CD4-positive, alpha-beta T cell treated with Interleukin-6 for 4 hours (primary cell): ENCODE measurements at places on chromosomes 4 and X.

GRCh38 chr4:46484881-46485280 lies 95.0 kb upstream of the GABRA2 start:
- no peak for DNase-seq

GRCh38 chr4:134308910-134309309 lies 107.3 kb upstream of the PABPC4L start:
- no peak for DNase-seq

DNA sequence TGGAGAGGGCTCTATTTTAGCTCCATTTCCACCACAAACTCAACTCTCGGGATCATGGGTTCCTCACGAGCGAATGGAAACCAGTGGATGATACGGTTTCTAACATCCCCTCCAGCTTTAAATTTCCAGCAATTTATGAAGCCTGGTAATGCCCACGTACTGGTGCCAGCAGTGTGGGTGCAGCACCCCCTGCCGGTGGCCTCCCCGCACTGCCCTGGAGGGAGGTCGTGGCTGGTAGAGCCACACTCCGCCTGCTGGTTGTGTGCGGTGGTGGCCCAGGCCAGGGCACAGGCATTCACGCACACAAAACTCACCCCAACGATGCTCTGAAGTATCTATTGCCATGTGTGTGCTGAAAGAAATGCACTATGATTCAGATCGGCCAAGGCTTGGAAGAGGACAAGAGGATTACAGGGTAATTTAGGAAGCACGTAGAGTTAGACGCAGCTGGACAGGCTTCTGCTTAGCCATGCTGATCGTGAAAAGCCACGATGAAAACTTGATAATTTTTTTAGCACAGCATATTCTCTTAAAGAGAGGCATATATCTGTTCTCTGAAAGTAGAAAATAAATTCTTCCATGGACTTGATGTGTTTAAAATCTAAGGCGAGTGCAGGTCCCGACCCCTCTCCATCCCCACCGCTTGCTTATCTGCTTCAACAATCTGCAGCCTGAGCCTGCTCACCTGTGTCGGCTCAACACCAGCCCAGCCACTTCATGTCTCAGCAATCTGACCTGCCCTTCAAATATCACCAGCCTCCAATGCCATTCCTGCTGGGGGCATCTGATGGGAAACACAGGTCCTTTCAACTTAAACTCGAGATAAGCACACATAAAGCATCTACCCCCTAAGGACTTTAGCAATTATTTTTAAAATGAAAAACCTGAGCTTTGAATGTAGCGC lies 59.1 kb downstream of the SCD5 start:
- peak; percentile 47 for DNase-seq

DNA sequence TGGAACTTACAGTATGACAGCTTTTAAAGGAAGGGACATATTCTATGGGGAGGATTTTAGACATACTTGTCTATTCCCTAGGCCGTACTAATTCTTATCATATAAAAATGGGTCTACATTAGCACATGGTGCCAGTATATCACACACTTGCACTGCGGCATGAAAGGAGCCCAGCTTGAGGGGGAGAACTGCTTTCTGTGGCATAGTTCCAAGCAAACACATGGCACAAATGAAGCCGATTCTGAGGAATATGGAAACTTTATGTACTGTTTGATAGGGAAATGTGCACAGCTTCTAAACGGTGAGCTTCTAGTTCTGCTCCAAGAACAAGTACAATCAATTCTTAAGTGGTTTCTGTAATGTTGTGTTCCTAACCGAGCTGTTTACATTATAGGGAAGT lies 675.6 kb upstream of the FTHL17 start:
- DNase-seq: no peak

DNA sequence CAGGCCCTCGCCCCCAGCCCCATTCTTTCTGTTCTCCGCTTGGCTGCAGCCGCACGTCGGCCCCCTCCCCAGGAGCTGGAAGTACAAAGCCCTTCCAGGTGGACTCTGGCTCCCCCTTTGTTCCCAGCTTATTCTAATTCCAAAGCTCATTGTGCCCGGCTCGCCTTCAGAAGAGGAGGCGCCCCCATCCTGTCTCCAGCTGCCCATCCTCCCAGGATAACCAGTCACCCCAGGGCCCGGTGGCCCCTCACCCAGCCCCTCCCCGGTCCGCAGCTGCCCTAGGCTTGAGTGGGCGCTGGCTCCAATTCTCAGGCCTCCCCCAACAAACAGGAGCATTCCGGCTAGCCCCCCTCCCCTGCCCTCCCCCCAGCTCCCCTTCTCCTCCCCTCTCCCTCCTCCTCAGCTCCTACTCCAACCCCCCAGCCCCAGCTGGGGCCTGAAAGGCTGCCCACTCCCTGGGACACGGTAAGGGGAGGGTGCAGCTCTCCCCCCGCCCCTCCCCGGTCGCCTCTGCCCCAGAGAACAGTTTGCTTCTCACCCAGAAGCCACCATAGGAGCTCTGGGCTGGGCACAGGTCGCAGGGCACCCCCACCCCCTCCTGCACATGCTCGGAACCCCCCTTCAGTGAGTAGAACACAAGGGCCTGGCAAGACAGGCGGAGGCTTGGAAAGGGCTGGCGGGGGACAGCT lies 3.1 kb upstream of the SLC6A8 start:
- no peak for DNase-seq

GRCh38 chr4:129926936-129927335 lies 831.0 kb downstream of the C4orf33 start:
- no peak for DNase-seq

DNA sequence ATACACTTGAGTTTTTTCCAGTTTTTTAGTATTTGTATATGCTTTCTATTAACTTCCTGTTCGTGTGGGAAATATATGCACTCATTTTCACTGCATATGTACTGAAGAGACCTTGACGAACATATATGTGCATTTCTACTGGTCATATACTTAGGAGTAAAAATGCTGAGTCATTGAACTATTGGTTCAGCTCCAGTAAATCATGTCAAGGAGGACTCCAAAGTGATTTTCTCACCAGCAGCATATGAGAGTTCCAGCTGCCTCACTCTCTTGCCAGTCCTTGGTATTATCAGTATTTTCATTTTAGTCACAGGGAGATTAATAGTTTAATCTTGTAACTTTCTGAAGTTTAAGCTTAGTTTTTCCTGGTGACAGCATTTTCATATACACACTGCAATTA lies 2750.2 kb downstream of the ARAP2 start:
- no peak for DNase-seq

GRCh38 chr4:140704964-140705363 lies 51.2 kb downstream of the TBC1D9 start:
- DNase-seq: no peak

DNA sequence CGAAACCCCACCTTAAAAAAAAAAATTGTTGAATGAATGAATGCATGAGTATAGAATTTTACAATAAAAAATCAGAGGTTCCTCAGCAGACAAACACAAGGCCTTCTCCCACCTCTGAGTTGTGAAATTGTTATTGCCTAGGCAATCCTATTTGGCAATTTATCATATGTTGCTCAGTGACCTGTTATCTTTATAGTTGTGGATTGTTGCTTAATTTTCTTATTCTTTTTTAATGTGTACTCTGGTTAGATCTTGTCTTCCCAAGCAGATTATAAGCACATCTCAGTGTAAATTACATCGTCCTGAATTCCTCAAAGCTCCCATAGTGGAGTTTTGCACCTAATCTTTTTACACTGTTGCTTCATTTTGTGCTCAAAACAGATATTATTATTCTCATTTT lies 71.9 kb downstream of the RBM47 start:
- no peak for DNase-seq

GRCh38 chrX:110015032-110015431 lies 12.1 kb downstream of the TMEM164 start:
- DNase-seq: no peak

DNA sequence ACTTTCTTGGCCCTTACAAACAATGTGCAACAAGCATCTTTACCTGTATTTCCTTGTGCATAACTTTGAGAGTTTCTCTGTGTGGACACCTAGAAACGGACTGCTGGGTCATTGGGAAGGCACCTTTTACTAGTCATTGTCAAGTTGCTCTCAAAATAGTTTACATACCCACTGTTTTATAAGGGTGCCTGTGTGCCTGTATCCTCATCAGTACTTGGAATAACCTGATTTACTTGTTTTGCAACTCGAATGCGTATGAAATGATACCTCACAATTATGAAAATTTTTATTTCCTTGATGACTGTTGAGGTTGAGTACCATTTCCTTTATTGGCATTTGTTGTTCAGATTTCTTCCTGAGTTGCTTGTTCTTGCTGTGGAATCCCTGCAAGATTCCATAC lies 150.8 kb downstream of the STIM2 start:
- no peak for DNase-seq

- no peak for DNase-seq
Observed at GRCh38 chr4:52914051-52914605, 52.0 kb downstream of the RASL11B start.

- no peak for DNase-seq
Observed at GRCh38 chr4:172791841-172792240, 376.8 kb upstream of the GALNT7 start.

DNA sequence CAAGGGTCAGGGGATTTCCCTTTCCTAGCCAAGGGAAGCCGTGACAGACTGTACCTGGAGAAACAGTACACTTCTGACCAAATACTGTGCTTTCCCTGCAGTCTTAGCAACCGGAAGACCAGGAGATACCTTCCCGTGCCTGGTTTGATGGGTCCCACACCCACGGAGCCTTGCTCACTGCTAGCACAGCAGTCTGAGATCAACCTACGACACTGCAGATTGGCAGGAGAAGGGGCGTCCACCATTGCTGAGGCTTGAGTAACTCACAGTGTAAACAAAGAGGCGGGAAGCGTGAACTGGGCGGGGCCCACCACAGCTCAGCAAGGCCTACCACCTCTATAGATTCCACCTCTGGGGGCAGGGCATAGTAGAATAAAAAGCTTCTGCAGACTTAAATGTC lies 48.7 kb upstream of the SRD5A3 start:
- no peak for DNase-seq

DNA sequence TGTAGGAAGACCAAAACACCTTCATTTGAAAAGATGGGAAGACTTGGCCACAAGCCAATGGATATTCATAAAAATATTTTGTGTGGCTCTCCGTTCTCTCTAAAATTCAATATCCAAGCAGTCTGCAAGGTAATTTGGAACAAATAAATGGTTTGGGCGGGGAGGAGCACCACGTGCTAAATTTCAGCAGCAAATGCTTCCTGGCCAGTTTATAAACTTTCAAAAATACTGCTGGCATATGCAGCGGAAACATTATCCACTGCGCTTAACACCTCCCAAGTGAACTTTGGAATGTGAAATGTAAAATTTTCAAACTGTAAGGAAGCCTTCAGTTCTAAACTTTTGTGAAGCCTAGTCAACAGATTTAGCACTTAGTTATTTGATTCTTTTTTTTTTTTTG lies 191.0 kb downstream of the NSUN7 start:
- DNase-seq: no peak

- no peak for DNase-seq
Observed at GRCh38 chrX:31580227-31580626, 508.4 kb upstream of the FTHL17 start.

DNA sequence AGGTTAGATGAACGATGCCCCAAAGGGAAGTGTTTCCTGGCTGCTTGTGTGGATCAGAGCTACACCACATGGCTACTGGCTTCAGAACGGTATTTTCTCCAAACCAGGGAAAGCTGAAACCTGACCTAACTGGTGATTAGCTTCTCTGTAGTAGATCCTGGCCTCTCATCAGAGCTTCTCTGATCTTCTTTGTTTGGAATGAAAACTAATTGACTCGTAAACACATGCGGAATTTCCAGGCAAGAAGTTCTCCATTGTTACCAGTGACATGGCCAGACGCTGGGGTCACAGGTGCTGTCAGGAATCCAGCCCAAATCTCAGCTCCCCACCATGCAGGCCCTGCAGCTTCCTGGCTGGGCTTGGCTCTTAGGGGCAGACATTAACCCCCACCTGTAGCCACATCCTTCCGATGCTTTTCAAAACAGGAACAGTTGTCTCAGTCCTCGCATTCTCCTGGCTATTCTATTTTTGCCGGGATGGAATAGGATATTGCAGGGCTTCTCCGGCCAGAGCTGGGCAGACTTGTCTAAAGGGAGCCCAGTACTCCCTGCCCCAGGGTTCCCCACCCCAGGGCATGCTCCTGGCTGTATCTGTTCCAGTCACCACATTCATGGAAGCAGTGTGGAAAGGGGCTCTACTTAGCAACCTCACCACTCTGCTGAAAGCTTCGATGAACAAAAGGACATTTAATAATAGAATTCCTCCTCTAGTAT lies 305.4 kb upstream of the F9 start:
- no peak for DNase-seq

GRCh38 chr4:127410201-127410600 lies 222.6 kb upstream of the INTU start:
- no peak for DNase-seq

DNA sequence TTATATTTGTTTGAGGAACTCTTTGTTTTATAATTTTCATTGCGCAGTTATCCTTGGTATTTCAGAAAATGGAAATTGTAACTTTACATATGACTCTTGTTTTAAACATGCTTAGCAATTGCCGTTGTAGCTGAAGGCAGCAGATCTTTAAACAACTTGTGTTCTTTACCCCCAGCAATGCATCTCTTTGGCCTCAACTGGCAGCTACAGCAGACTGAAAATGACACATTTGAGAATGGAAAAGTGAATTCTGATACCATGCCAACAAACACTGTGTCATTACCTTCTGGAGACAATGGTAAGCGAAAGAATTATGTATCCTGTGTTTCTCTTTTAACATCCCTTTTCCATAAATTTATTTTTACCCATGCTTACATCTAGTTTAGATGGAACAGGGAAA lies 263.6 kb downstream of the DCTD start:
- no peak for DNase-seq

DNA sequence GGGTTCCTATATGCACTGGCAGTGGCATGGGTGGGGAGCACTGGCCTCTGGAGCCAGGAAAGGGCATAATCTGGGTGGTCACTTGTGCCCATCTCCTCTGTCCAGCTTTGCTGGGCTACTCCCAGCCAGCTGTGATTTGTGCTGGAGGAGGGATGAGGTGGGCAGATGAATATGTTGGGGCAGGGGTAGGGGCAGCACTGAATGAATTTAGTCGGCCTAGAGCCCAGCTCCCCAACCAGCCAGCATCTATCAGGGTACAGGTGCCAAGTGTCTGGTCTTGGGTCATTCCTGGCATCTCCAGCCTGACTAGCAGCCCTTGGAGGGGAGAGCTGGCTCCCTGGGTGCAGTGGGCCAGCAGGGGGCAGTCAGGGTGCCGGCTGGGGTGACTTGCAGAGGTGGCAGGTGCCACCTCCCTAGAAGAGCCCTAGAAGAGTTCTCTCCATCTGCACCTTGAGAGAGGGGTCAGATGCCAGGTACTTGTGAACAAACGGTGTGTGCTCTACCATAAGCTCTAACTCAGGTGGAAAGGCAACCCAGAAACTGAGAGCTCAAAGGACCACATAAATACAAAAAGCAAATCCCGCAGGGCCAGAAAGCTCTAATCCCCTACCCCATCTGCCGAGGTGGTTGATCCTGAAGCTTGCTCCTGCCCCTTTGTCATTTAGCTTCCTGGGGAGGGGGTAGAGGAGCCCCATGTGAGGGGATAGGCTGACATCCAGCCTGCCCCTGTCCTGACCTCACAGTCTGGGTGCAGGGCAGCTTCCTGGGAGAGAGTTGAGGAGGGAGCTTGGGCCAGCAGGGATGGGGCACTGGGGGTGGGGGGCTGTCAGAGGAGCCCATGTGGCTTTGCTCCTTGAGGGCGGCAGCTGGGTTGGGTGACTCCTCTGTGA lies 2.2 kb downstream of the SORCS2 start:
- no peak for DNase-seq
